Fibroblast of skin of back (primary cell): ENCODE measurements at places on chromosomes 6 and 20.

GRCh38 chr6:95589826-95590570 lies 12.7 kb downstream of the MANEA start:
- DNase-seq, result no peak

DNA sequence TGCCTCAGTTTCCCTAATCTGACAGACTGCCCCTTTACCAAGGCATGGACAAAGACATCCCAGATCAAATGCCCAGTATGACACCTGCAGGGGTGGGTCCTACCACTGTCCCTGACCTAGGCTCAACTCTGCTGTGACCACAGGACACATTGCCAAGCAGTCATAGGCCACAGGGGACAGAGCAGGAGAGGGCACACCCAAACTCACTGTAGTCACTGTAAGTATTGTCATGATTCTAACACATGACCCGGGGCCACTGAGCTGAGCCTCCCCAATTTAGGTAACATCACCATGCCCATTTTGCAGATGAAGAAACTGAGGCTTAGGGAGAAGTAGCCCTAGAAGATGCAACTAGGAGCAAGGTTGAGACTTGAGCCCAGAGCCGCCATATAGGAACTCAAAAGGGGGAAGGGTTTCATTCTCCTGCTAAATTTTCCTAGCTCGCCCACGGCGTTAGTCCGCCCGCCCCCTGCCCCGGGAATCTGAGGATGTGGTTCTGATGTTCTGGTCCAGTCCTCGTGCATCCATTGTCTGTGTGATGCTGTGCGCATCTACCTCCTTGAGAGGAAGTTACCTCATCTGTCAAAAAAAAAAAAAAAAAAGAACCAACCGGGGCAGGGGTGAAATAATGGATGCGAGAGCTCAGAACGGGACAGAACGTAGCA lies 44.8 kb downstream of the PMEPA1 start:
- DNase-seq, result no peak

DNA sequence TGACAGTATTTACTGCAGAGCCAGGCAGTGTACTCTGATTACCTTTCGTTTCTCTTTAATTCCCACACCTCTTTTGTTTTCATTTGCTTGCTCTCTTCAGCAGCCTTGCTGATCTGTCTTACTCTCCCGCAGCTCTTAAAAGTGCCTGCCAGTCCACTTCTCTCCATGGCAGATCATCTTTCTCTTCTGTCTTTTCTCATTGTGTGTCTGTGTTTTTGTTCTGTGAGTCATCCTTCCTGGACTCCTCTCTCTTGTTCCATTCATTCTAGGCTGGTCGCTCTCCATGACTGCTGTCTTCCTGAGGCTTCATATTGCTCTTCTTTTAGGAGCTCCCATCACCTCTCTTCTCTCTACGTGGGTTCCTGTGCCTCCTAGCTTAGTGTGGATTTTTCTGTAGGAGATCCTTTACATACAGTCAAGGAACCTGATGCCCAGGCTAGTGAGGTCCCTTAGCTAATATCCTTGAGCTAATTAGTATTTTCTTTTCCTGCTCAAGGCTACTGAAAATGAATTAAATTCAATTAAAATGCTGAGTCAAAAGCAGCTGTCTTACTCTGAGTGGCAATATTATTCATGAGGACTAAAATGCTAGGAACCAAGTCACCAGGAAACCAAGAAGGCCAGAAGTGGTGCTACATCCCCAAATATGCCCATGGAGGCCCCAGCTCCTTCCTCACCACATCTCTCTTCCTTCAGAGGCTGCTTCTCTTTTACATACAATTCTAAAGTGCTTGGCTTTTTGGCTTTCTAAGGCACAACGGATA lies 86.1 kb downstream of the SLX4IP start:
- peak; percentile 94 for DNase-seq

DNA sequence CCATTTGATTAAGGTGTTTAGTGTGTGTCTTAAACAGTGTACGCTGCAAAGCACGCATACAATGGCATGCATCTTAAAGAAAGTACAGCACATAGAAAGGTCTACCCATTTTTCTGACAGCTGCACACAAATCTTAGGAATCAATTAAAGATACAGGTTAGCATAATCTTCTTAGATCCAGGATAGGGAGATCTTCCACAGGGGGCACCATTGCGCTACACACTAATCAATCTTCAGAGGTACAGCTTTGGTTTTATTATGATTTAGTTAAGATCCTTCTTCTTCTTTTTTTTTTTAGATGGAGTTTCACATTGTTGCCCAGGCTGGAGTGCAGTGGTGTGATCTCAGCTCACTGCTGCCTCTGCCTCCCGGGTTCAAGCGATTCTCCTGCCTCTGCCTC lies 63.7 kb upstream of the BEND3 start:
- no peak for DNase-seq

GRCh38 chr20:677957-678356 lies 2.4 kb upstream of the SCRT2 start:
- no peak for DNase-seq
